ENCODE measurements at places on chromosomes 7 and 10. TPM values are rescaled to one million over a fixed set of nuclear protein-coding genes. Genes with fewer than 3 reads are reported as not detected.

Gene JCAD
- polyA plus RNA-seq = 8.6 TPM

Gene MRPL32
- 52.2 TPM for polyA plus RNA-seq

Gene TBC1D12
- 12.1 TPM for polyA plus RNA-seq

Gene NXPH1
- polyA plus RNA-seq = 0.06 TPM

Gene FGFBP3
- polyA plus RNA-seq = 1.9 TPM

Gene NPFFR1
- polyA plus RNA-seq = 0.31 TPM

Gene RELN
- polyA plus RNA-seq = 5.0 TPM

DNA sequence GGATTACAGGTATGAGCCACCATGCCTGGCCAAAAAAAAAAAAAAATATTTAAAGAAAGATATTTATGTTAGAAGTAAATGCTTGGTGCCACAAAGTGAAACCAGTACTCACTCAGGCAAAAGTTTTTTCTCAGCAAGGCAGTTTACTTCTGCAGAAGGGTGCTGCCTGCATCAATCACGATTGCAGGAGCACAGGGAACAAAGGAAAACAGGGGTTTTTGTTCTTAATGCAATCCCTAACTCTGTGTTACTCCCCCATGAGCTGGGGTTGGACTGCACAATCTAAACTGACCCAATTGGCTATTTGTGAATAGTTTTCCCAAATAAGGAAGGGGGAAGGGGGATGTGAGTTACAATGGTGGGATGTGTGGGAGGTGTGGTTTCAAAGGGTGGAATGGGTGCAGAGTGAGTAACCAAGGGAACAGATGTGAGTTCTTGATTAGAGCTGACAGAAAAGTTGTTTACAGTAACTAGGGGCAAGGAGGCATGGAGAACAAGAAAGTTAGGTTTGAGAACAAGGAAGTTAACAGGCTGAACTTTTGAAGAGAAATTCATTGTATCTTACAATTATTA lies 255.4 kb downstream of the TYW1 start:
- DNase-seq = no peak

DNA sequence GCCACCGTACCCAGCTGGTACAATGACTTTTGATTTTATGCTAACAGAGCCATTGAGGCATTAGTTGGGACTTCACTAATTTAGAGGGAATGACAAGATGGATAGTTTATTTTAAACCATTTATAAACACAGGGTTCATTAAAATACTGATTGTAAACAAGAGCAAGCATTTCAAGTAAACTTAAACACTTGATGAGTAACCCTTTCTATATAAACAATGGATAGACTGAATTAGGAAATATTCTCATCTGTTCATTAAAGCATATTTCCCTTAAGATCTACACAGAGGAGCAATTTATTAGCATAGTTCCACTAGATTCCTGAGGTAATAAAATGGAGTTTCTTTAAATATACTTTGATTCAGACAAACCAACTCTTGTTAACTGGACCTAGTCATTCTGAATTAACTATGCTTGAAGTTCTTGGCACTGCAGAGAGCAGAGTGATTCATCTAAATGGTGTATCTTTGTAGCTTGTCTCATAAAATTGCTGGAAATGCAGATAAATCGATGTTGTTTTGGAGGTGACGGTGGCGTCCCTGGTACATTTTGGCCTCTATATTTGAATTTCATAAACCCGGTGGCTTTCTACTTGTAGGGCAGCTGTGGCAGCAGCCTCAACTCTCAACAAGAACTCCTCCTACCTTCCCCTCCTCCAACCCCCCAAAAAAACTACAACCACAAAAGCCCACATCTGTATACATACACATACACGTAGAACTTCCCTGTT lies 15.4 kb upstream of the VDAC2 start:
- DNase-seq = no peak

DNA sequence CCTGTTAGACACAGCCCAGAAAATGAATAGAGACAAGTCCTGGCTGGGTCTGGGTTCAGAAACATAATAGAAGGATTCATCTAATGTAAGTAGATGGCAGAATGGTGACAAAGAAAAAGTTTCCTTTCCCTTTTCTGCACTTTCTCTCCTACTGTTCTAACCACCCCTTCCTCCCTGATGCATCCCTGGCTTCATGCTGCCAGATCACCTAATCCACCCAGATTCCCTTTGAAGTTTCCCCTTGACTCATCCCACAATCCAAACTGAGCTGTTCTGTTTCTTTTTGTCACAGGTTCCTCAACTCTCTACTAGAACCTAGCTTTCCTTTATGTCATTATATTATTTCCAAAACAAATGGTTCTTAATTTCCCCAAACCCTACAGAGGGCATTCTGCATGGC lies 1.1 kb upstream of the MACC1 start:
- DNase-seq = peak; percentile 54

GRCh38 chr10:43885842-43886241 lies 237.2 kb upstream of the ZNF32 start:
- no peak for DNase-seq

GRCh38 chr10:47087667-47088066 lies 176.4 kb downstream of the PTPN20 start:
- no peak for DNase-seq

- no peak for DNase-seq
Measured at GRCh38 chr7:48105045-48105444, 16.0 kb downstream of the UPP1 start.

DNA sequence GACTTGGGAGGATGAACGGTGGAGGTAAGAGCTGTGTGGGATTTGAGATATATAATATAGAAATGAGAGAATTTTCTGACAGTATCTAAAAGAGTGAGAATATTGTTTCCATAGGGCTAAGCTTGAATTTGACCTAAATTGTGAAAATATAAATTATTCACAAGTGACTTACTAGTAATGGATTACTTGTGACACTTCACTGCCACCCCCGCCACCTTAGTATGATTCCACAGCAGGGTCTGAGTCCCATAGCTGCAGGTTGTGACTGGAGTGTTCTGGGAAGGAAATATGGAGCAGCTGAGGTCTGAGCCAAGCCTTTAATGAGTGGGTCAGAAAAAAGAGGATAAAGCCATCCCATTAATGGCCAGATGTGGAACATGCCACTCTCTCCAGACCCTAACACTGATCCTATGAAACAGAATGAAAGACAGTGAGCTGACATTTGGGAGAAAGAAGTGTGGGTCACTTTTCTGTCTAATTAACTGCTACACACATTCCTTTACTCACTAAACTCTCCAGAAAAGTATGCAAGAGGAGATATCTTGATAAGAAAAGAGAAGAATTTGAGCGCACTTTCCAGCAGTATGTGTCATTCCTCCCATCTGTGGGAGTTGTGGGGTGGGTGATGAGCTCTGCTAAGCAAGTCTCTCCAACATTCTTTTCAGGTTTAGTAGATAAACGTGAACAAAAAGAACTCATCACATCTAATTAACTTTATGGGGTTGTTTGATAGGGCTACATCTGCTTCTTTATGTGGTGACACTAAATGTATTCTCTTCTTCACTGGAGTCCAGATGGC lies 1193.4 kb downstream of the SORCS3 start:
- DNase-seq = no peak

DNA sequence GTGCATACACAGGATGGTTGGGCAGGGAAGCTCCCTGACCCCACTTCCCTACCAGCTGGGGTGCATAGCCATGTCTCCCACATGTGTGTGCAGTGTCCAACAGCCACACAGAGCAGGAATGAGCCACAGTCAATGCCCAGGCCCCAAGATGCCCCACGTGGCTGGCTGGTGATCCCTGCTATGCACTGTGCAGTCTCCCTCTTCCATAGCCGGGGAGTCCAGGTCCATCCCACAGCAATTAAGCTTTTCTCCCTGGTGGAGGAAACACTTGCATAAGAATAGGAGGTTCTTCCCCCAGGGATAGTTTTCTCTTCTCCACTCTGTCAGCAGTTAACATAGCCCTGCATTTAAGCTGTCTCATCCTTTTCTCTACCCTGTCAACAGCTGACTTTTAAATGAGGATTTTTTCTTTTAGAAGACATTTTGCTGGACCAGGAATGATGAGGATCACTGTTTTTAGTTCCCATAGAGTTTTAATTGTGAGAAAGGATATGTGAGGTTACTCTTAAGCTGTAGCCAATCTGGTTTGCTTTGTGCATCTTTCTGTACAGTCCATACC lies 396.5 kb upstream of the VWC2 start:
- no peak for DNase-seq

DNA sequence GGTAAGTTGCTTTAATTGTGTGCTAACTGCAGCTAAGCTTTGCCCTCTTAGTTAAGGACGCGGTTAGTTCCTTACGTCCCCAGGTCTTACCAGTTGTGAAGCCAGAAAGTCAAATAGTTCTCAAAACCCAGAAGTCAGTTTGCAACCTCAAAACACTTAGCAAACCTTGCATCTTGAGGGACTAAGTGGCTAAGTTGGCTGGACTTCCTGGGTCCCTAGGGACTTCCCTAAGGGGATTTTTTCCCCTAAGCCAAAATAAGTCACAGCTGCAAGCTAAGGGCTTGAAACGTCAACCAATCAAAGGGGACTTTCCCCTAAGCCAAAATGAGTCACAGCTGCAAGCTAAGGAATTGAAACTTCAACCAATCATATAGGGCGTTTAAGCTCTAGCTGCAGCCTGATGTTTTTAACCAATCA lies 36.2 kb upstream of the HECW1 start:
- no peak for DNase-seq

- no peak for DNase-seq
Measured at GRCh38 chr10:35946556-35946955, 304.5 kb upstream of the FZD8 start.

DNA sequence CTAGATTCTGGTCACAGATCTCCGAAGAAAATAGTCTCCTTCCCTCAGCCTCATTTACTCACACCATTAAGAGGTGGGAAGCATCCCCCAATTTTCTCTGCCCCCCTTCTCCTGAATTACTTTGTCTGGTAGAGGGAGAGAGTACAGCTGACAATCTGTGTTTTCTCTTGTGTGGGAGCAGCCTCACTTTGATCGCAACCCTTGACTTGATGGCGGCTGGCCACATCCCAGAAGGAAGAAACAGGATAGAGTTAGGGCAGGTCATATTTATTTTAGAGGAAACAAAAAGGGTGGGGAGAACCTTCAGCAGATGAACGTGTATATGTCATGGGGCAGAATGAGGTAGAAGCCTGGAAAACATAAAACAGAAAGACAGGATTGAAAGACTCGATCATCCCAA lies 82.4 kb upstream of the FAM171A1 start:
- DNase-seq = no peak

GRCh38 chr10:6151087-6151977 lies 51.4 kb upstream of the PFKFB3 start:
- peak; percentile 48 for DNase-seq

- no peak for DNase-seq
Measured at GRCh38 chr10:130351466-130352290, 215.5 kb downstream of the GLRX3 start.

DNA sequence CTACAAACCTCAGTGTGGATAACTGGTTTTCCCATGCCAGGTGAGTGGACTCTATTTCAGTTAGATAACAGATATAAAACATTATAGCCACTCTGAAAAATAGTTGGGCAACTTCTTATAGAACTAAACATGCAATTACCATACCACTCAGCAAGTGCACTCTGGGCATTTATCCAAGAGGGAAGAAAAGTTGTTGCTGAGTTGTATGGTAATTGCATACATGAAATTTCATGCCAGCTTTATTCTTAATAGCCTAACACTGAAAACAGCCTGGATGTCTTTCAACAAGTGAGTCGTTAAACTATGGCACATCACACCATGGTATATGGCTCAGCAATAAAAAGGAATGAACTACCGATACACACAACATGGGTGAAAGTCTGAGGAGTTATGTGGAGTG lies 10.6 kb upstream of the UPP1 start:
- no peak for DNase-seq

GRCh38 chr7:135971366-135971725 lies 5.8 kb downstream of the MTPN start:
- no peak for DNase-seq

DNA sequence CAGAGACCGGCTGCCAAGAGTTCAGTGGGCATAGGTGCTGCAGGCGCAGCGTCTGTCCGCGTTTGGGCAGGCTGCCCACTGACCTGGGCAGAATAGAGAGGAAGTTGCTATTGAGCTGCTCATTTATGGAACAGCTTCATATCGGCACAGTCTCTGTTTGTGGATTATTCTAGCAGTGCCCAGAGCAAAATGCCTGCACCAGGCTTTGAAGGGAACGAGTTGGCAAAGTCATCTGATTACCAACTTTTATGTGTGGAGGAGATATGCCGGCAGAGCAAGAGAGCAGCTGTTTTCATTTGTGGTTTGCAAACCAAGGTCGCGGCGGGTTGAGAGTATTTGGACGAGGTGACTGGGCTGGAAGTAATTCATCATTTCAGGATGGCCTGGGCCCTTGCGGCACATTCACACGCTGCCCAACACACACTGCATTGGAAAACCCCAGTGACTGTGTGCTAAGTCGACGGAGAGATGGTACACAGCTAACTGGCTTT lies 228.5 kb downstream of the TCERG1L start:
- DNase-seq = no peak

GRCh38 chr7:93889261-93889660 lies 1.3 kb downstream of the TFPI2 start:
- no peak for DNase-seq

DNA sequence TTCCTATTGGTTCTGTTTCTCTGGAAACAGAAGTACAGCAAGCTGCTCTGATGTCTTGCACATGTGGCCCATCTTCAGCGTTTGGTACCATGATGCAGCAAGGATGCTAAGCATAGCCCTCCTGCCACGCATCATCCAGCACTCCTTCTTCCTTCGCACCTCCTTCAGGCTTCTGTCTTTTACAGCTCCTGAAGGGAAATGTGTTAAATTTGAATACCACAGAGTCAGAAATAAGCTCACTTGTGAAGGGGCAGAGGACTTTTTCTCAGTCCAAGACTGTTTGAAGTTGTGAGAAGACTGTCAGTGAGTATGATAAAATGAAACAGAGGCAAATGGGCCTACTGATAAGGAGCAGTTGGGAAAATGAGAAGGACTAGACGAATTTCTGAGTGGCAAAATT lies 20.7 kb downstream of the TSPAN13 start:
- no peak for DNase-seq

DNA sequence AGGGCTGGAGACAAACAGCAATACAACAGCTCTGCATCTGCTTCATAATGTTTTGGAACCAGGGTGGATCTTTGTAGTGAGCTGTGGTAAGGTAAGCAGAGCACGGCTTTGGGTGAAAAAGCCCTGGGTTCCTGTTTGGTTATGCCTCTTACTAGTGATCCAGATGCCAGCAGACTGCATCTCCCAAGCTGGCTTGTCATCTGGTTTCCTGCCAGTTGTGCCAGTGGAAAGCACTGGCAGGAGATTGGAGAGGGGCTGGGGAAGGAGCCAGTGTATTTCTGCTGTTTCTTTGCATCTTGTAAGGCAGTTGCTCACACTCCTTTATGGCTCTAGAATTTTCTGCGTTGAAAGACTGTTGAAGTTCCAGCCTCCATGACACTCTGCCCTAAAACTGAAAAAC lies 137.6 kb downstream of the TSPAN12 start:
- DNase-seq = no peak

DNA sequence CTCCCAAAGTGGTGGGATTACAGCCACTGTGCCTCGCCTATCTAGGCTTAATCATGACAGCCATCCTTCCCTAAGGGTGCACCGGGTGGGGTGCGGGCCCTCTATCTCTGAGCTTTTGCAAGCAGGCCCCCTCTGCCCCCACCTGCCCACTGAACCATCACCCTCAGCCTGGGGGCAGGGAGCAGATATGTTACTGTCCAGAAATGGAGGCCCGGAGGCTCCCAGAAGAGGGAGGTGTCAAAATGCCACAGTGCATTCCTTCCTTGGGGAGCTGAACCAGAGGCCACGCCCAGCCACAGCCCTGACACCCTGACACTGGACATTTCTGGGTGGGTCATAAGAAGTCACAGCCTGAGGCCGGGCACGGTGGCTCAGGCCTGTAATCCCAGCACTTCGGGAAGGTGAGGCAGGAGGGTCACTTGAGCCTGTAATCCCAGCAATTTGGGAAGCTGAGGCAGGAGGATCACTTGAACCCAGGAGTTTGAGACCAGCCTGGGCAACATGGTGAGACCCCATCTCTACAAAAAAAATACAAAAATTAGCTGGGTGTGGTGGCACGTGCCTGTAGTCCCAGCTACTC lies 129.8 kb upstream of the TNRC18 start:
- peak; percentile 61 for DNase-seq
